ENCODE measurements at places on chromosomes 2 and 18. TPM values are rescaled to one million over a fixed set of nuclear protein-coding genes. Genes with fewer than 3 reads are reported as not detected.
A peak's percentile ranks its signal among the peaks of the same experiment; 100 is the strongest.

DNA sequence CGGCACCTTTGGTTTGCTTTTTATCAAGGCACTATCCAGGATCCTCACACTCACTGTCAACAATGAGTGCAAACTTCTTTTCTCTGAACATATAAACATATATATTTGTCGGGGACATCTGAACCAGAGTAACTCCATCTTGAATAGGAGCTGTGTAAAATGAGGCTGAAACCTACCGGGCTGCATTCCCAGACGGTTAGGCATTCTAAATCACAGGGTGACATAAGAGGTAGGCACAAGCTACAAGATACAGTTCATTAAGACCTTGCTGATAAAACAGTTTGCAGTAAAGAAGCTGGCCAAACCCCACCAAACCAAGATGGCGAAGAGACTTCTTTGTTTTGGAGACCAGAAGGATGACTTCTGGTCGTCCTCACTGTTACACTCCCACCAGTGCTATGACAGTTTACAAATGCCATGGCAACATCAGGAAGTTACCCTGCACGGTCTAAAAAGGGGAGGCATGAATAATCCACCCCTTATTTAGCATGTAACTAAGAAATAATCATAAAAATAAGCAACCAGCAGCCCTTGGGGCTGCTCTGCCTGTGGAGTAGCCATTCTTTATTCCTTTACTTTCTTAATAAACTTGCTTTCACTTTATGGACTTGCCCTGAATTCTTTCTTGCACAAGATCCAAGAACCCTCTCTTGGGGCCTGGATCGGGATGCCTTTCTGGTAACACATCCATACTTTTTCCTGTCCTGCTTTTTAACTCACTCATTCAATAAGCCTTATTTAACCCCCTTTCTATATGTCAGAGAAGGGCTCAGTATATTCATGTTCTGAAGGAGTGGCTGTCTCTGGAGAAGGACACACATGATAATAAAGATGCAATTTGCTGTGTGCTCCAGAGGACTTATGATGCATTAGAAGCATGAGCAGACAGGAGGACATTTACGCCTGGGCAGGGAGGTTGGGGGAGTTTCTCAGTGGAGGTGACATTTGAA, 65.4 kb downstream of the TACR1 start:
- DNase-seq, result no peak

GRCh38 chr18:40692871-40693270, 1262.2 kb upstream of the PIK3C3 start:
- no peak for DNase-seq

DNA sequence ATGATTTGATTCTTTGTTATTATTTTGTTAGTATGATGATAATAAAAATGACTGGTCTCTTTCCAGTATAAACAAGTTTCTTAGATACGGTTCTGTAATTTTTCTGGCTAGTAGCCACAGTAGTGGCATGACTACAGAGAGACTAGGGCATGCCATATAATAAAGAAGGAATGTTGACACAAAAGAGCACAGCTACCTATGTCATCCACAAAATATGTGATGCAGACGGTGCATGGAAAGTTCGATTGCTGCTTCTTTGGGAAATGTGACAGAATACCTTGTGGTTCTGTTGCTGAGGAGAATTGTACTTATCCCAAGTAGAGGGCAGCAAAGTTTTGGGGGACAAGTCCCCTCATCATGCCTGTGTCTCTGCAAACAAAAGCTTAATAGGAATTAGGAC, 26.1 kb upstream of the SETBP1 start:
- no peak for DNase-seq

- DNase-seq, result no peak
Observed at GRCh38 chr18:40431071-40431985, 1523.7 kb upstream of the PIK3C3 start.

DNA sequence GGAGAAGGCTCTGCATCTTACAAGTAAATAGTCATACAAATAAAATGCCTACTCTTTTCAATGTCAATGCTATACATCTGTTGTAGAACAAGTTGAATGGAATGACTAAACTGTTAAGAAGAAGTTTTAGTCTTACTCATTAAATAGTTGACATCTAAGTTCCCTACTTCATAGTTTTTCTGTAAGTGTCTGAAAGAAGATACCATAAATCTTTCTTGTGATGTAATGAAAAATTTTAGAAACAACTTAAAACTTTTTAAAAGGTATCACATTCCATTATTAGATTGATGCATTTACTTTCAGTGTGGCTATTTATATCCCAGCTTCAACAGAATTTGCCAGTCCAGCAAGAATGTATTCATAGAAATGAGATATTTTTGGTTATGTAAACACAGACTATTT, 185.2 kb upstream of the EPC2 start:
- no peak for DNase-seq

DNA sequence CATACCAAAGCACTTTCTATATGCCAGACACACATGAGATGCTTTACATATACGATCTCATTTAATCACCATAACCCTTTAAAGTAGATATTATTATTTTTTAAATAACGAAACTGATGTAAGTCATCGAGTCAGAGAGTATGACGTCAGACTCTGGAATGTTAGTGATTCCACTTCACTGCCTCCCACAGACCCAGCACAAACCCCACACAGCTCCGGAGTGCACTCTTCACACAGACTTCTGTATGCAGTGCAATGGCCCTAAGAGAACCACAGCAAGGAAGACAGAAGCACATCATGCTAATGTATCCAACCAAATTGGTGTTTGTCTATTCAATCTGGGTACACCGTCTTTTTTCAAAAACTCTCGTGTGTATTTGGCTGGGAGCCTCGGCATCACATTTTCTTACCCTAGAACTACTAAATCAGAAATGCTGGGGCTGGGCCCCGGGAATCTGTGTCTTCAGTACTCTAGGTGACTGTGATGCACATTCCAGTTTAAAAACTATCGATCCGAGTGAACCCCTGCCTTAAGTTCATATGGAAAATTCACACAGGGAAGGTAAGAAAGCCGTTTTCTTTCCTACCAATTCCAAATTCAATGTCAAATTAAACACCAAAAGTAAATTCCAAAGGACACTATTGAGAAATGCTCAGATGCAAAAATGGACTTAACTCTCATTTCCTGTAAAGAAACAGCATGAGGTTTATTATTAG, 117.7 kb upstream of the ACVR1C start:
- DNase-seq, result no peak

DNA sequence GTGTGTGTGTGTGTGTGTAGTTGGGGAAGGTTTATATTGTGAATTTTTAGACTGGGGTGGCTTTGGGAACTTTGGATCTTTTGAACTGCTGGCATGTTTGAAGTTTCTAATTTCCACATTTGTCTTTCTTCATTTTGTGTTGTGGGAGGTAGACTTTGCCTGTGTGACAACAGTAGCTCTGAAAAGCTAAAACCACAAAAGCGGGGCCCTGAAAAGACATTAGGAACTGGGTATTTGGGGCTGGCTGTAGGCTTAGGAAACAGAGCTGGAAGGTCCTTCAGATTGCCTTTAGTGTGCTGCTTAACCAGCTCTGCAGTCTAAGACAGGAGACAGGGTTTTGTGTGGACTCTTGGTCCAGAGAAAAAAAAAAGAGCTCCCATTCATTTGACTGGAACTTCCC, 27.2 kb upstream of the DOCK10 start:
- DNase-seq, result no peak

- no peak for DNase-seq
Observed at GRCh38 chr2:206045251-206045650, 40.7 kb downstream of the INO80D start.

- DNase-seq, result peak; percentile 72
Observed at GRCh38 chr2:239303711-239304532, 96.9 kb downstream of the HDAC4 start.

DNA sequence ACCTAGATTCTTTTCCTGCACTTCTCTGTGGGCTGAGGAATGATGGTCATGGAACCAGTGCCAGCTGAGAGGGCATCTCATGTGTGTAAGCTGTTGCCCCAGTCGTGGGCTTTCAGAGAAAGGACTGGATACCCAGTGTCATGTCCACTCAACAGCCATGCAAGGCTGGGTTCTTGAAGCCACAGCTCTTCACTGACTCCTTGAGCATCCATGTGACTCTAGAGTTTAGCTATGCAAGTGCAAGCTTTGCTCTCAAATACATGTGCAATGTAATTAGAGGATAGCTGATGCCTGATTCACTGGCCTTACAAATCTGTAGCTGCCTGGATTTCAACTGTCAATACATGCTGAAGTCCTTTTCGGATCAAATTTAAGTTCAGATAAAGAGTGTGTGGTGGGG, 46.8 kb upstream of the EML6 start:
- no peak for DNase-seq

DNA sequence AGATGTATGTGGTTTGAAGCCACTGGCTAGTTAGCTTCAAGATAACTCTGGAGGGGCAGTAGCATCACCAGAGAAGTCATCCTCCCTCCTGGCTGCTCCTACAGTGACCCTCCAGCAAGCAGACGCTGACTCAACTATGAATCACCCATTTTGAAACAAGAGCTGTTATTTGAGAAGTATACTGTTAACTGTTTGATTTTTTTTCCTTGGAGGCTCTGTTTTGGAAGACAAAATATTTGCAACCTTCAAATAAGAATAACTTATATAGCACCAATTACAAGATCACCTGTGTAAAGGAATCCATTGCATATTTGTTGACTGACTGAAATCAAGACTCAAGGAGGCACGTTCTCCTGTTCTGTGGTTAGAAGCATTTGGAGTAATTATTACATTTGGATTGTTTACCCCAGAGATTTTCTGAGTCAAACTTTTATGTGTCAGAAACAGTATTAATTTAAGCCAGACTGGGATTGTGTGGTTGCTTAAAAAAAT, 313.8 kb downstream of the MTX2 start:
- no peak for DNase-seq

DNA sequence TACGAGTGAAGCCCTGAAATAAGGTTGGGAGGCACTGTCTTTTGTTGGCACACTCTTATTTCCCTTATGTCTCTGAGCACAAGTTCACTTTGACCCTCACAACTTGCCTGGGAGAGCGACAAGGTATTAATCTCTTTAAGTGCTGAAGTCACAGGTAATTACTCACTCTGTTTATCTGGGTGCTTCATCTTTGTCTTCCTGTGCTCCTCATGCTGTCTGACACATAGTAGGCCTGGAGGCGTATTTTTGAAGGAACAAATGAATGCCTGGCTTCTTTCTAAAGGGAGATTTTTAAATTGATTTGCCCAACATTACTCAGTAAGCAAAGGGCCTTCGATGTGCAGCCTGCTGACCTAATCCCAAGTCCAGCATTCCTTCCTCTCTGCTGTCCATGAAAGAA, 507.1 kb upstream of the TNP1 start:
- DNase-seq, result no peak

GRCh38 chr2:20012282-20013125, at the start of gene MATN3:
Gene MATN3, minus strand, starts transcription at chr2:20012668. Its CDS starts 37 bp downstream, at chr2:20012631.
- DNase-seq, result peak; percentile 86

DNA sequence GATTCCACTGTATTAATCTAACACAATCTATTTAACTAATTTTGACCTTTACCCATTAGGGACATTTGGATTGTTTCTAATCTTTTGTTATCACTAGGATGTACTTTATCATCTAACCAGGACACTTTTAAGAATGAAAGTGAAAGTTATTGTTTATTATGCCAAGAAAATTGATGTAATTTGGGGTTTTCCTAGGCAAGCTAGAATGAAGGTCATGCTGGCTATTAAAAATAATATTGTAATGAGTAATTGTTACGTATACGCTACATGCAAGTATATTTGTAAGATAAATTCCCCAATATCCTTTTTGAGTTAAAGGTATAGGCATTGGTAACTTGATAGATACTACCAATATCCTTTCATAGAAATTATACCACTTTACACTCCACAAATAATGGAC, 74.6 kb downstream of the COL5A2 start:
- no peak for DNase-seq

The ING5 gene
- 73.9 TPM for total RNA-seq

The MAIP1 gene
- 23.3 TPM for total RNA-seq

The ITGA4 gene
- 4.4 TPM for total RNA-seq

The REG3A gene
- not detected for total RNA-seq

The MC5R gene
- total RNA-seq, result not detected

The CCDC178 gene
- total RNA-seq, result not detected
